NCI-H748 treated with DMSO at 0.1 percent for 48 hours (cell line): ENCODE measurements at places on chromosomes 3 and 15.

DNA sequence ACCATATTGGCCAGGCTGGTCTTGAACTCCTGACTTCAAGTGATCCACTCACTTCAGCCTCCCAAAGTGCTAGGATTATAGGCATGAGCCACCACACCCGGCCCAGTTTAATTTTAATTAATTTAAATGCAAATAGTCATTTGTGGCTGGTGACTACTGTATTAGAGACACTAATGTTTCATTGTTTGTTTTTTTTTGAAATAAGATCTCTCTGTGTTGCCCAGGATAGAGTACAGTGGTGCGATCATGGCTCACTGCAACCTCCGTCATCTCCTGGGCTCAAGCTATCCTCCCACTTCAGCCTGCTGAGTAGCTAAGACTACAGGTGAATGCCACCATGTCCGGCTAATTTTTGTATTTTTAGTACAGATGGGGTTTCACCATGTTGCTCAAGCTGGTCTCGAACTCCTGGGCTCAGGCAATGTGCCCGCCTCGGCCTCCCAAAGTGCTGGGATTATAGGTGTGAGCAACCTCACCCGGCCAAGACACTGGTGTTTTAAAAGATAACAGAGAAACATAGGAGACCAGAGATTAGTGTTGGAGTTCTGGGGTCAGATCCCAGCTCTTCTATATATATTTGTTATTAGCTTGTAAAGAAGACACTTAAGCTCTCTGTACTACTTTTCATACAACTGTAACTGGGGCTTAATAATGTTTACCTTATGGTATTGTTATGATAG lies 34.5 kb upstream of the RAB11A start:
- DNase-seq = no peak

- no peak for DNase-seq
Measured at GRCh38 chr3:15310491-15311370, 21.7 kb downstream of the SH3BP5 start.

DNA sequence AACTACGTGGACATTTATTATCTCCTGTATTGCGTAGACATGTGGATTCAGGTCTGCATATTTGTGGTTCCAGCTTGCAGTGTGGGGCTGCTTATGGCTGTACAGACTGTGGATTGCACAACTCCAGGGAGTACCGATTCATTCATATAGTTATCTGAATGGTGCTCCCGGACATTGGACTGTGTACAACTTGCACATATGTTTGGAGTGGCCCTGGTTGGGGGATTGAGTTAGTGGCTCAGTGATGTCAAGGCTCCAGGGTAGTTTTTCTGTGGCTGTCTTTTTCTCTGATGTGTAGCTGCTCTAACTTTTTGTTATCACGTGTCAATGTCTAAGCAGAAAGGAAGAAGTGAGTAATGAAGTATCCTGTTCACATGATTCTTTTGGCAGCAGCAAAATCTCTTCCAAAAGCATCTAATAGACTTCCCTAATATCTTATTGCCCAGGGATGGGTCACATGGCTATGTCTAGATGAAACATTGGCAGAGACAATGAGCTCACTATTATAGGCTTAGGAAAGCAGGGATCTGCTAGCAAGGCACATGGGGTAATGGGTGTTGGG lies 15.8 kb downstream of the ST3GAL6 start:
- no peak for DNase-seq

DNA sequence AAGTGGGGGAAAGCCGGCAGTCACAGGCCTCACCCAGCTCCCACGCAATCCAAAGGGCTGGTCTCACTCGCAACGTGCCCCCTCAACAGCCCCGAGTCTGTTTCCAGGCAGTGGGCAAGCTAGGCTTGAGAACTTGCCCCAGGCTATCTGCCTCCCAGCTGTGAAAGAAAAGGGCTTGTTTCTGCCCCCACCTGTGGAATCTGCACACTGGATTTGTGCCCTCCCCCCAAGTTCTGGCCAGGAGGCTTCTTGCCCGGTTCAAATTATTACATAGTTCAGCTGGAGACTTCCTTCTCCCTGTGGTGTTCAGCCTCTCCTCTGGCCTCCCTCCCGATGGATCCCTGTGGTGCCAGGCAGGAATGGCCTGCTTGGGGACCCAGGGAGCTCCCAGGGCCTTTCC lies 283.9 kb upstream of the LYSMD4 start:
- no peak for DNase-seq

GRCh38 chr15:77991029-77991406 lies 86.5 kb downstream of the TBC1D2B start:
- DNase-seq = no peak

GRCh38 chr15:91930092-91930491 lies 76.6 kb downstream of the SLCO3A1 start:
- no peak for DNase-seq

GRCh38 chr3:170496026-170496867 lies 77.6 kb downstream of the CLDN11 start:
- DNase-seq = no peak

DNA sequence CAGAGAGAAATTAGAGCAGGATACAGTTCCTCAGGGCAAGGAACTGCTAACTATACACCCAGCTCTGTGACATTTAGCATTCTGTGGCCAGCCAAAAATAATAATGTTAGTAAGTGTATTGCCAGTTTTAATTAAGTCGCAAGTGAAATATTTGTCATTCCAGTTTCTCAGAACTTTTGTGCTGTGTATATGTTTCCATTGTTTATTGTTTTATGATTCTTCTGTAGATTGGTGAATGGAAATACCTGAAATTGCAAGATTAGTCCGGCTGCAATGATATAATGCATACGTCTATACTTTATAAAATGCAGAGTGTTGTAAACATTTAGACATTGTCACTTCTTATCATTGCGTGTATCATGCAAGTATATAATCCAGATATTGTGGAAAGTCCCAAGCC lies 351.3 kb upstream of the GRM7 start:
- no peak for DNase-seq
